Activated gamma-delta T cell treated with anti-CD3 and anti-CD28 coated beads, Interleukin-2, amount 50 U/mL, for 16 hours (primary cell): ENCODE measurements at places on chromosomes 1 and 21.

DNA sequence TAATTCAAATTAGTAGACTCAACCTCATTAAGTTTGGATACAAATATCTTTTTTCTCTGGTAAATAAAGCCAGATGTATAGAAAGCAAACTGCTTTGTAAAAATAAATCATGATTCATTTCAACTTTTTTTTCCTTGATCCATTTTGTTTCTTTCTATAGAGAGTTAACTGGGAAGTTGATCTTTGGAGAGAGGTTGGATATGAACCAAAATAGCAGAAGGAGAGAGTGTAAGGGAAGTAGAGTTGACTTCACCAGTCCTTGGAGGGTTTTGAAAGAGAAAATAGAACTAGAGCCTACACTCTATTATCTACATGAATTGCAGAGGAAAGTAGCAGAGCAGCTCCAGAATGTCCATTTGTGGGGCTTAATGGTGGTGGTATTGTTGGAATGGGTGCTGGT lies 243.8 kb downstream of the ADGRL2 start:
- DNase-seq: no peak

DNA sequence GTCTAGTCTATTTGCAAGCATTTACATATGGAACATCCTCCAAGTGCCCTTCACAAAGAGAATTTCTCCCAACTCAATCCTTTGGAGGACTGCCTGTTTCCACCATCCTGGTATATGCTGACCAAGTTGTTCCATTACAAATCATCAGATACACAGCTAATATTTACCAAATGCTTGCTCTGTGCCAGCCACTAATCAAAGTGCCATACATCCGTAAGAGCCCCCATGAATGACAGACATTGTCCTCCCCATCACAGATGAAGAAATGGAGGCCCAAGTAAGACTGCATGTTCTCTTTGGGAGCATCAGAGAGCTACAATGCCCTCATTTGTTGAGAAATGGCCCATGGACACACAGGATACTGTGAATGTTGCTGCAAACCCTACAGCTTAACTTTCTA lies 130.0 kb upstream of the BACE2 start:
- DNase-seq: no peak

- DNase-seq: no peak
Measured at GRCh38 chr1:33429332-33429731, 1.6 kb downstream of the PHC2 start.

DNA sequence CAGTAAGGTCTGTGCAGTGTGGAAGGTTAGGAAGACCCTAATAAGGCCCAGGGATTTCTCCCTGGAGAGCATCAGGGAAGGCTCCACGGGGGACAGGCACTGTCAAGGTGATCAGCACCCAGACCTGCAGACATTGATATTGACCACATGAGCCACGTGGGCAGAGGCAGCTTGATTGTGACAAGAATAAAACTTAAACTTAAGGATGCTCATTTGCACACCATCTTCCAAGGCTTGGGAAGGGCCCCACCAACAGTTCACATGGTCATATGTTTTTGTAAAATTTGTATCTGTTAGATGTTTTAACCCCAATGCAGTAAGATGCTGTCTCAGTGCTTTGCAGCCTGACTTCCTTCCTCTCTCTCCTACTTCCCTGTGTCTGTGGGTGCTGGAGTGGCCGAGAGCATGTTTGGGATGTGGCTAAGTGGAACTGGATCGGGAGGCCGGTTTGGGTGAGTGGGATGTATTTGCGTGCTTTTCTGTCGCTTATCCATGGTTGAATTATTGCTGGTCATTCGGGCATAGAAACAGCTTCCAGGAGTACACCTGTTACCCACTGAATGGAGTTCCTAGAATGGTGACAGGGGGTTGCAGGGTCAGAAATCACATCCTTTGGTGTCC lies 49.8 kb upstream of the OLIG2 start:
- DNase-seq: no peak

DNA sequence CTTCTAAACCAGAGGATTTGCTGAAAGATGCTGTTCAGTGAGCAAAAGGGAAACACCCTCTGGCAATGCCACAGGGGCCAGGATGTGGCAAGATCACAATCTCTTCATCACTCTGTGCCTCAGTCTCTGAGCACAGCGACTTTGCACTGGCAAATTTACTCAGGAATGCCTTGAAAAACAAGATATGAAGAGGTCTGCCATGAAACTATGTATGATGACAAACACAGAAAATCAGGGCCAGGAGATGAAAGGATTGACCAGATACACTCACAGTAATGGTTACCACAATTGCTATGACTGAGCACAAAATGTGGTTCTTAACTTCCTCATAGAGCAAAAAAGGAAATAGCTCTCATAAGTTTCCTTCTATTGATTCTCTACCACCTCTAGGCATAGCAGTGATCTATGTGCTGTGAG lies 5.8 kb downstream of the TTC13 start:
- DNase-seq: peak; percentile 28

GRCh38 chr1:80926531-80926930 lies 874.2 kb upstream of the ADGRL2 start:
- DNase-seq: no peak

- no peak for DNase-seq
Measured at GRCh38 chr1:91527781-91528180, 27.1 kb downstream of the CDC7 start.

DNA sequence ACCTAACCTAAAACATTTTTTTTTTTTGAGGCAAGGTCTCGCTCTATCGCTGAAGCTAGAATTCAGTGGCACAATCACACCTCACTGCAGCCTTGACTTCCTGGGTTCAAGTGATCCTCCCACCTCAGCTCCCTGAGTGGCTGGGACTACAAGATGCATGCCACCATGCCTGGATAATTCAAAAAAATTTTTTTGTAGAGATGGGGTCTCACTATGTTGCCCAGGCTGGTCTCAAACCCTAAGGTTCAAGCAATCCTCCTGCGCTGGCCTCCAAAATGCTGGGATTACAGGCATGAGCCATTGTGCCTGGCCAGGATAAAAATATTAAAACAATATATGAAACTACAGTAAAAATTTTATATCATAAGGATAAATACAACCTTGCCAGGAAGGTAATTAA lies 4.9 kb downstream of the LIX1L start:
- DNase-seq: no peak

DNA sequence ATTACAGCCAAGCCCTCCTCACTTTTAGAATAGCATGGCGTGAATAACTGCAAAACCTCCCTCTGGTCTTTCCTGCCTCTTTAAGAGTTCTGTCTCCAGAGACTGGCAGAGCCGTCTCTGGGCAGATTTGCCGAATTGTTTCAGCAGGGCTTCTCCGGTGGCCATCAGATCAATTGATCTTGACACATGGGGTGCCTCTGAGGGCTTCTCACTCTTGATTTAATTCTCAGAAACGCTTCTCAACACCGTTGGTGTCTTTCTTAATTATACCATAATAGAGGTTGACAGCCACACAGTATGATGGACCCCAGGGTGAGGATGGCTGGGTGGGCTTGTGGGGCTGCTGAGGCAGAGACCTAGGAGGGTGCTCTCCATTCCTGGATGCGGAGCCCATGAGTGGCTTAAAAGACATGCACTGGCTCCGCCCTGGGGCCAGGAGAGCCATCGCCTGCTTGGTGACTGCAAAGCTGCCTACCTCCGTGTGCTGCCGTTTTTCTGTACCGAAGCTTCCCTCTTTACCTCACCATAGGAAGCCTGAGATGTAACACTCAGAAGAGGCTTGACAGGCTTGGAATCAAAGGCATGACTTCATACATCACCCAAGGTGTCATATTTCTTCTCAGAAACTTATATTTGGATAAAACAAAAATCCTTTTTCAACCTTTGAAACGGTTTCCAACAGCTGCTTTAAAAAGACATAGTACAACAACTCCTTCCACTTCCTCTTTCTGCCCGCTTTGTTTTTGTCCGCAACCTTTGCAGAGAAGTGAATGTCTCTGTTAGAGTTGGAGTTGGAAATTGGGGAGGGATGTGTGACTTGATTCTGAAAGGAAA lies 82.9 kb downstream of the GALNT2 start:
- no peak for DNase-seq
